Cortex of kidney (tissue), 1 donor: ENCODE measurements at places on chromosomes 12 and 14.

GRCh38 chr14:24058951-24059475 lies 7.2 kb downstream of the CARMIL3 start:
- DNase-seq = no peak

- no peak for DNase-seq
Observed at GRCh38 chr12:82398879-82399278, 40.5 kb downstream of the METTL25 start.

DNA sequence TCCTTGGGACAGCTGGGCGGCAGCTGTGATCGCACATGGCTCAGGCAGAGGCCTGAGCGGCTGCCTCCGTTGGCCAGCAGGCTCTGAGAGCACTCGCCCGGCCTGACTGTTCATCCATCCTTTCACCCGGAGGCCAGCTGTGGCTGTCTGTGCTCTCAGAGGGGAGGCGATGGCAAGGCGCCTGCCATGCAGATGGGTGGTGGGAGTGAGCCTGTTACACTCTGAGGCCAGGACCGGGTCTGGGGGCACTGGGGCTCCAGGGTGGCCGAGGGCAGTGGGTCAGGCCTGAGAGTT lies 292.3 kb downstream of the TMEM121 start:
- DNase-seq = no peak

DNA sequence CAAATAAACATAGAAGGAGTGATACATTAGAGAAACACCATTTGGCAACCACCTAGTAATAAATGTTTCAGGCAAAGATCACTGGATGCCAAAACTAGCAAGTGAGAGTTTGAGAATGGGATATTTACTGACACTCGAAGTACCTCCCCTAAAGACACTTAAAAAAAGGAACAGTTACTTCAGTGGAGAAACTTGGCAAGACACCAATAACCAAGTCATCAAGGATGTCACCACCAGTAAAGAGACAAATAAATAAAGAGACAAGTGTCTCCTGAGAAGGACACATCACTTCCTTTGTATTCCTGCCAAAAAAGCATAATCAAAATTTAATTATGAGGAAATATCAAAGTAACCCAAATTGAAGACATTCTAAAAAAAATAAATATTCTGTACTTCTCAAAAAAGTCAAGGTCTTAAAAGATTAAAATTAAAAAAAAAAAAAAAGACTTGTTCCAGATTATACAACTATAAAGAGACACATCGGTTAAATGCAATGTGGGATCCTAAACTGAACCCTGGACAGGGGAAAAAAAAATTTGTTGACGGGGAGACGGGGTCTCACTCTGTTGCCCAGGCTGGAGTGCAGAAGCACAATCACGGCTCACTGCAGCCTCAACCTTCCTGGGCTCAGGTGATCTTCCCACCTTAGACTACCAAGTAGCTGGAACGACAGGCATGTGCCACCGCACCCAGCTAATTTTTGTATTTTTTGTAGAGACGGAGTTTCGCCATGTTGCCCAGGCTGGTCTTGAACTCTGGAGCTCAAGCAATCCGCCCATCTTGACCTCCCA lies 26.4 kb downstream of the TM7SF3 start:
- DNase-seq = no peak

- no peak for DNase-seq
Observed at GRCh38 chr14:104115131-104115600, 23.2 kb upstream of the KIF26A start.
